ENCODE measurements at places on chromosomes 2 and 18.
A peak's percentile ranks its signal among the peaks of the same experiment; 100 is the strongest.

DNA sequence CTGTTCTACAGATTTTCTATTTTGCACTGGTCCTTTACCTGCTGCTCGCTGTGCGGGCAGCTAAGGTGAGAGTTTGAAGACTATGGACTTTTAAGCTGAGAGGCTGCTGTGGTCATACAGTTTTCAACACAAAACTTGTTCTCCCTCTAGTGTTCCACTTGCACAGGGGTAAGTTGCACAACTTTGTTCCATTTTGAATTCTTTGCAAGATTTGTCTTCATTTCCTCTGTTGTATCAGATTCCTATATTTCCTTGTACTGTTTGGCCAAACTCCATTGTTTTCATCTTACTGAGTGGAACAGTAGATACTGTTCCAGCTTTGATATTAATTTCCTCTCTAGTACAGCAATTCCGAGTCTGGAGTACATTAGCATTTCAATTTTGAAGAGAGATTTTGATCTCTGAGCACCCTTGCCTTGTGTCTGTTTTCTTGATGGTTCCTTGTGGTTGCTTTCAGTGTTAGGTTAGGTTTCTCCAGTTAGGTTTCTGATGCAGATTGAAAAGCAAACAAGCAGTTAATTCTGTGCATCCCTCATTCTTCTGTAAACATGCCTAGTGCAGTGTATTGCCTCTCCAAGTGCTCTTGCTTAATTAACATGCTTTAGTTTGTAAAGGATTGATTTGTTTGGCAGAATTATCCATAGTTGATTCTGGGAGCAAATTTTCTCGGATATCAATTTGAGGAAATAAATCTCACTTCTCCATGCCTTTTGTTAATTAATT lies 188.8 kb downstream of the PTPRM start:
- no peak for DNase-seq

DNA sequence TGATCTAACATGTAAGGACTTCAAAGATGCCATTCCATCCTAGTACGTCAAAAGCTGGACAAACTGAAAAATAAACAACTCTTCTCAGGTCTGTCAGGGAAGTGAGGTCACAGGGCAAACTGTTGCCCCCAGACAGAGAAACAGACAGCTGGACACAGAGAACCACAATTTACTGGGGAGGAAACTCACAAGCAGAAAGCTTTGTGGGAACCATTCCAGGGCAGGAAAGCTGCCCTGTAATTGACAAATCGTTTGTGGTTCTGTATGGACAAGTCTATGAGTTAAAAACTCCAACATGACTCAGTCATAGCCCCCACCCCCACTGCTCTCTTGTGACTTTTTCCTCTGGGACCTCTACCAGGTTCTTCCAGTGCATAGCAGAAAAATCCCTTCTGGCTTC lies 28.4 kb downstream of the MCEE start:
- no peak for DNase-seq

GRCh38 chr2:215002500-215002899 lies 135.9 kb downstream of the ABCA12 start:
- DNase-seq = no peak

GRCh38 chr2:54863660-54864059 lies 140.2 kb downstream of the EML6 start:
- no peak for DNase-seq

DNA sequence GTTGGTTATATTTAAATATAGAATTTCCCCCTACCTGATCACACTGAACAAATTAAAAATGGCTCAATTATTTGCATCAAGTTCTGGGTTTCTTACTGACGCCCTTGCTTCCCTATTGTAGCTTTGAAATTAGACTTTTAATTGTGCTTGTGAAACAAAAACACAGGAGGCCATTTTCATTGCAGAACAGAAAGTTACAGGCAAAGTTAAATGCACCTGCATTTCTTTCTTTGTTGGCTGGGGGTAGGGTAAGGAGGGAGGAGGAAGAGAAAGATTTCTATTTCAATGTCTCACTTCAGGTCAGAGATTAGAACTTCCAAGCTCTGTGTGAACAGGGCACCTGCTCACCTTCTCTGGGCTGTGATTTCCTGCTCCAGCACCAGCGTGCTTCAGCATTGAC lies 199.6 kb downstream of the BCL11A start:
- DNase-seq = no peak

GRCh38 chr2:147996828-147997227 lies 23.7 kb downstream of the ORC4 start:
- no peak for DNase-seq

DNA sequence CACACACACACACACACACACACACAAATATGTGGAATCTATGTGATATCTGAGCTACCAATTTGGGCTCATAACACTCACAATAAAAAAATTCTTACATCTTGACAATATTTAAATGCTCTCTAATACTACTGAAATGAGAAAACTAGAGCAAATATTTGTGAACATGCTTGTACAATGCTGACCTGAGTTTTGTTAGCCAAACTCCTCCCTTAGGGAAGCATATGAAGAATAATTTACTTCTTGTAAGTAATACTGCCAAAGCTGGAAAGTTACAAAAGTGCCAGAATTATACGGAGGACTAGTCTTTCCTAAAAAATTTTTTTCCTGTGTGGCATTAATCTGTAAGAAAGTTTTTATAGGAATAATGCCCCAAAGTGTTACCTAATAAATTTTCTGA lies 18.5 kb downstream of the MBD2 start:
- no peak for DNase-seq

DNA sequence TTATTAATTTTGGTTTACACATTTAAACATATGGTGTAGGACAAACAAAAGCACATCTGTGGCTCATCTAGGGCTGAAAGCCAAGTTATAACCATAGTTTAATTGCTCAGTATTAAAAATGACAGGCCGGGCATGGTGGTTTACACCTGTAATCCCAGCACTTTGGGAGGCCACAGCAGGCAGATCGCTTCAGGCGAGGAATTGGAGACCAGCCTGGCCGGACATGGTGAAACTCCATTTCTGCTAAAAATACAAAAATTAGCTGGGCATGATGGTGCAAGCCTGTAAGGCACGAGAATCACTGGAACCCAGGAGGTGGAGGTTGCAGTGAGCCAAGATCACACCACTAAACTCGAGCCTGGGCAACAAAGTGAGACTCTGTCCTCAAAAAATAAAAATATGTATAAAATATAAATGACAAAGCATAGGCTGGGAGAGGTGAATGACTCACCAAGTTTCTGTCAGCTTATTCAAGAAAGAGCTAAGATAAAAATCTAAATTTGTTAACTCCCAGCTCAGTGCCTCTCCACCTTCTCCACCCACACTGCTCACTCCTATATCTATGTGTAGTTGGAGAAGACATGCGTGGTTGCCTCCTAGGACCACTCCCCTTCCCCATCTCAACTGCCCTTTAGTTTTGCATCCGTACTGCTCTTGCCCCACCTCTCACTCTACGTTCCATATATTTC lies 79.2 kb upstream of the PID1 start:
- DNase-seq = no peak

DNA sequence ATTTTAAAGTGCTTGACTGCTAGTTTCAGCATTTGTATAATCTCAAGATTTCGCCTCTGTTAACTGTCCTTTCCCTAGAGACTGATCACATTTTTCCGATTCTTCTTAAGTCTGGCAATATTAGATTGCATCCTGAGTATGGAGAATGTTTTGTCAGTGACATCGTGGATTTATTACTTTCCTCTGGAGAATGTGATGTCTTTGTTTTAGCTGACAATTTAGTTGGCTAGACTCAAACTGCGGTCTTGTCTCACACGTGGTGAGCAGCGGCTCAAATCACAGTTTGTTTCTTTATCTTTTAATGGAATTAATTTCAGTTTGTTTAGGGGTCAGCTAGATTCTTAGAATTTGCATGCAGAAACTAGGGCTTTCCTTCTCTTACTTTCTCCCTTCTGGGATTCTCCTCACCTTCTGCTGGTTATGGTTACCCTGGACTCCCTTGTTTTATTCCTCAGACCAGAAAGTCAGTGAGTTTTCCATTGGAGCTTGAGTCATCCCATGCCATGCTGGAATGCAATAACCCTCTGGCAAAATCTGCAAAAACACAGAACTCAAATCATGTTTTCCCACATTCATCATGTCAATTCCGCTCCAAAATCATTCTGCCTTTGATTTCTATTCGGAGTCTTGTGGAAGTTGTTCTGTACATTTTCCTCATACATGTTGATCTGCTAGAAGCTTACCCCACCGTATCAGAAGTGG lies 327.2 kb upstream of the TRIB2 start:
- DNase-seq = no peak

DNA sequence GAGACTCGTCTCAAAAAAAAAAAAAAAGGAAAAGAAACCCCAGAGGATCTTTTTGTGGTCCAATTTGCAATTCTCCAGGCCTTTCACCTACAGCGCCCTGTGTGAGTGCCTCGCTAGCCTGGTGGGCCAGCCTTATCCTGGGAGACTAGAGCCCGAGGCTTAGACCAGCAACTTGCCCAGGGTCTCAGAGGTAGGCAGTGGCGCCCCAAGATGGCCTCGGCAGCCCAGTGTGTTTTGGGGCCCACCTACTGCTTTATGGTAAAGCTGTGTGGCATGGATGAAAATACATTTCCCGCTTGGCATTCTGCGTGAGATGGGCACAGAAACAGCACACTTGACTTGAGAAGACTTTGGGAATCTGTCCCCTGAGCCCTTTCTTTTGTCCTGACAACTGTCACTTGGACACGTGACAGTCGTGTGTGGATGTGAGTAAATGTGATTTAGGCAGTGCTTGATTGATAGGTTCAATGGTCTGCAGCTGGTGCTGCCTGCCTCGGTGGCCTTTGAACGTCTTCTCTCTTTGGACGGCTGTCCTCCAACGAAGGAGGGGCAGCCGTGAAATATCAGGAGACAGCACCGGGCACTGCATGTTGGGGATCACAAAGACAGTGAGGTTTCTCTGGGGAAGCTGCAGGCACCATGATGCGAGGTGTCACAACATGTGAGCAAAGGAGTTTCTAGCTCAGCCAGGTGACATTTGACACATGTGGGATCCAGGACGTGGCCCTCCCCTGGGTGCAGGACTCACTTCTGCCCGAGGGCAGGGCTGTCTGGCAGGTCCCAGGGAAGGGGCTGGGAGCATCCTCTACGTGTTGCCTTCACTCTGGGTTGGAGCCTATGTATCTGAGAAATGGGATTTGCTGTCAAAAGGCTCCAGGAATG lies 209.5 kb upstream of the TWIST2 start:
- DNase-seq = no peak

- DNase-seq = no peak
Observed at GRCh38 chr2:95309599-95309998, 12.5 kb downstream of the KCNIP3 start.

GRCh38 chr18:33712719-33713118 lies 134.7 kb downstream of the ASXL3 start:
- DNase-seq = no peak

DNA sequence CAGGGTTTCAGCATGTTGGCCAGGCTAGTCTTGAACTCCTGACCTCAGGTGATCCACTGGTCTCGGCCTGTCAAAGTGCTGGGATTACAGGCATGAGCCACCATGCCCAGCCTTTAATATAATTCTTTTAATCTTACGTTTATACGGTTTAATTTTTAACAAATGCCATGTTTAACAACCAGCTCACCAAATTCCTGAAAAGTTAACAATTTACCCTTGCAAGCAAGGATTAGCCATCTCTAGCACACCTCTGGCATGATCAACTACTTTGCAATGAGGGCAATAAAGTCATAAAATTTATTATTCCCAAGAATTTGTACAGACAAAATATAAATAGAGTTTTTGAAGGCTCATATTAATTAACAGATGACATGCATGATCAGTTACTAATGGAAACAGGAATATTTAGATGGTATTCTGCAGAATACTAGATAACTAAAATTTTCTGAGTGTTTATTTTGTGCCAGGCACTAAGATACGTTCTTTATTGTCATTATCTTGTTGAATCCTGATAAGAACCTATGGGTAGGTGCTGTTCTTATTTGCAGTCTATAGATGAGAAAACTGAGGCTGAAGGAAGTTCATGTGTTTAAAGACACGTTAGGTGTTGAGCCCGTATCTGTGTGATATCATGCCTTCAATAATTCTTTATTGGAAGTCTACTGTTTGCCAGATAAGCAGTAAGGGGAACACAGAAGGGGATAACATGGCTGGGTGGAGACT lies 190.1 kb downstream of the CDCA7 start:
- DNase-seq = peak; percentile 23

DNA sequence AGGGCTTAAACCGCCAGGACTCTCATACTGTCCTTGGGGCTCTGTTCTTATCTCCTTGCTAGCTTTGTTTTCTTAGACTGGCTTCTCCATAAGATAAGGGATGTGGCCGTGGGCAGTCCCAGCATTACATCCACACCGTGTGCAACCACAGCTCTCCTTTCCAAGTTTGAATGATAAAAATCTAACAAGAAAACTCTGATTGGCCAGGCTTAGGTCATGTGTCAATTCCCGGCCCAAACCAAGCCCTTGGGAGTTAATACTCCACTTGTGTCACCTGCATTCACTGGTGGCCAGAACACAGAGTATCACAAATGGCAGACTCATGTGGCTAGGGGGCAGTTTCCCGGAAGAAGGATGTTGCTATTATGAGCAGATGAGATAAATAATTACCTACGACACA lies 43.2 kb upstream of the KDM3A start:
- DNase-seq = no peak

- peak; percentile 43 for DNase-seq
Observed at GRCh38 chr2:133012847-133013734, 343.1 kb upstream of the LYPD1 start.

GRCh38 chr2:29619689-29620088 lies 301.7 kb downstream of the ALK start:
- no peak for DNase-seq

DNA sequence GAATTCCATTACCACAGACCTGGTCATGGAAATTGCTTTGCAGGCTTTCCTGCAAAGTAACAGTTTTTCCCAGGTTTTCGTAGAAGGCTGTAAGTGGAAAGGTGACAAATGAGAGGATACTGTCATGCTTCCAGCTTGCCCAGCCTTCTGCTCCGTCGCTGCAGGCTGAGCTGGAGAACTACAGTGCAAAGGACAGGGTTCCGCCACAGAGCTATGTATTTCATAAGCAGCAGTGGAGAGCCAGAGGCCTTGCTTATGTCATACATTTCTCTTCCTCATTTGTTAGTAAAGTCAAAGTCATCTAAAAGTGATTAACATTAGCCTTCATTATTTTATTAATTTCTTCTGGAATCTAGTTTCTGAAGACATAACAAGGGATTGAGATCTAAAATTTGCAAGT lies 72.9 kb upstream of the RBM44 start:
- peak; percentile 74 for DNase-seq

DNA sequence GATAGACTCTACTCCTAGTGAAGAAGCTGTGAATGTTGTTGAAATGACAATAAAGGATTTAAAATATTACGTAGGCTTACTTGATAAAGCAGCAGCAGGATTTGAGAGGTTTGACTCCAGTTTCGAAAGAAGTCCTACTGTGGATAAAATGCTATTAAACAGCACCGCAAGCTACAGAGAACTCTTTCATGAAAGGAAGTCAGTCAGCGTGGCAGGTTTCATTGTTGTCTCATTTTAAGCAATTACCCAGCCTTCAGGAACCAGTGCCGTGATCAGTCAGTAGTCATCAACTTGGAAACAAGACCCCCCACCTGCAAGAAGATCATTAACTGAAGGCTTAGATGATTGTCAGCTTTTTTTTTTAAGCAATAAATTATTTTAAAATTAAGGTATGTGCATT lies 14.0 kb downstream of the USP14 start:
- DNase-seq = no peak

Measured in right lobe of liver (tissue), 6 donors.